ENCODE measurements at places on chromosomes 5 and 9. TPM values are rescaled to one million over a fixed set of nuclear protein-coding genes. Genes with fewer than 3 reads are reported as not detected.
A peak's percentile ranks its signal among the peaks of the same experiment; 100 is the strongest.

Gene IL5
- not detected for total RNA-seq

Gene ADRB2
- 0.21 TPM for total RNA-seq

DNA sequence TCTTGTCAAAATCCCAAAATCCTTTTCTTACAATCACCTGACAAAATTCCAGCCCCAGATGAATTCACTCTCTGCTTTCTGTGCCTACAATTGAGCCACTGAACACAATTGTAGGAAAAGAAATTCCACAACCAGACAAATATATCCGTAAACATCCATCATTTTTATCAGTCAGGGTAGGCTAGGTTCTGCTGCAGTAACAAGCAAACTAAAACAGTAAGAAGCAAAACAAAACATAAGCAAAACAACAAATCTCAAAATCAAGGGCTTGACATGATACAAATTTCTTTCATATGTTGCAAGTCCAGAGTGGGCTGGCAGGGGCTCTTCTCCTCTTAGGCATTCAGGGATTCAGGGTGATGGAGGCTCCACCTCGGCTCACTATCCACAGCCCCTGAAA lies 114.2 kb upstream of the MAN2A1 start:
- no peak for DNase-seq

- peak; percentile 30 for DNase-seq
Measured at GRCh38 chr9:137224830-137225694, at the start of gene CYSRT1. CYSRT1 (plus strand) TSS chr9:137225174; CDS start chr9:137225622, 448 bp downstream.

DNA sequence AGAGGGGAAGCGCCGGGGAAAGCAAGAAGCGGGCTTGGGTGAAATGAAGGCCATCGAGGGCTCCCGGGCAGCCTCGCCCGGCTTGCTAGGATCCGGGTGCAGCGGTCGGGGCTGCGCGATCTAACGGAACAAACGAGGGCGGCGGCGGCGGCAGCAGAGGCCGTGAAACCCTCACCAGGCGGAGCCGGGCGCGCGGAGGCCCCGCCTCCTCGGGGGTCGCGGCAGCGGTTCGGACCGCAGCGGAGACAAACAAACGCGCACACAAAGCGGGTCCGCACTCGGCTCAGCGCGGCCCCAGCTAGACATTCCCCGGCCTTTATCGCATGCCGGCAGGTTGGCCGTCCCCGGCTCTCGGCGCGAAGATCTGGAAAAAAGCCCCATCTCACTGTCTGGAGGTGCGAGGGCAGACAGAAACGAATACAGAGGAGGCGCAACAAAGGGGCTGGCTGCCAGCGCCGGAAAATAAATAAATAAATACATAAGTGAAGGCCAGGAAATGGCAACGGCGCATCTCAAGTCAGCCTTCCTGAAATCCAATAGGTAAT lies 10.5 kb upstream of the TRIM36 start:
- peak; percentile 27 for DNase-seq

GRCh38 chr9:134033516-134034214 lies 8.4 kb downstream of the BRD3OS start:
- no peak for DNase-seq

DNA sequence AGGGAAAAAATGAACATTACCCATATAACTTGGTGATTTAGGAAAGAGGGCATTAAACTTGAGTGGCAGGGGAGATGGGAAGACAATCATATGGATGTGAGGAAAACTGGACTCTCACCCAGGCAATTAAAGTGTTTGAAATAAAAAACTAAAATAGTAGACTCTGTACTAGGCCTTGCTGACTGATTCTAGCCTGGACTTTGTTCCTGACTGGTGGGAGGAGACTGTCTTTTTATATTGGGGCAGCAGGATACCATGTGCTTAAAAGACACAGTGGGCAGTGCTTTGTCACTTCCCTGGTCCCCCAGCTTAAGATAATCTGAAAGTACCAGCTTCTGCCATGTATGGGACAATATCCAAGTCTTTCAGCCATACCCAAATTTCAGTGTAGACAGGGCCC lies 107.0 kb downstream of the ACTL7B start:
- no peak for DNase-seq

DNA sequence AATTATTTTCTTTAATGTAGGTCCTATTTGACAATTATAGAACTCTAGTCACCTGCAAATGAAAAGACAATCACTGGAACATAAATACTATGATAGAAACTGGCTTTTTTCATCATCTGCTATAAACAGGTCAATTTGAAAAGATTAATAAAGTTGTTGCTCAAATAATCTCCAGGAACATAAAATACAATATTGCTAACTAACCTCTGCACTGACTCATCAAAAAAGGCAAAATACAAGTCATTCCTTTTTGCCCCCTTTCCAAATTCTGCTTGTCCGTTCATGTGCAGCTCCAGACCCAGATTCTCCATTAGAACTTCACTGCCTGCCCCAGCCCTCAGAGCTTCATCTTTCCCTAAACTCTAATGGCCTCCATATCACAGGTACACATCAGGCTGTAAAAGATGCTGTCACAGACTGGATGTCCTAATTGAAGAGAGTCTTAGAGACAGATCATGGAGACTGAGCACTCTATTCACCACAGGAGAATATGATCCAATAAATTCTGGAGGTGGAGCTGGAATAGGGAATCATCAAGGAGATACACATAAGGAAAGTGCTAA lies 1.6 kb downstream of the DCTN4 start:
- no peak for DNase-seq
